ENCODE measurements at places on chromosomes 11 and 22. TPM values are rescaled to one million over a fixed set of nuclear protein-coding genes. Genes with fewer than 3 reads are reported as not detected.
A peak's percentile ranks its signal among the peaks of the same experiment; 100 is the strongest.

DNA sequence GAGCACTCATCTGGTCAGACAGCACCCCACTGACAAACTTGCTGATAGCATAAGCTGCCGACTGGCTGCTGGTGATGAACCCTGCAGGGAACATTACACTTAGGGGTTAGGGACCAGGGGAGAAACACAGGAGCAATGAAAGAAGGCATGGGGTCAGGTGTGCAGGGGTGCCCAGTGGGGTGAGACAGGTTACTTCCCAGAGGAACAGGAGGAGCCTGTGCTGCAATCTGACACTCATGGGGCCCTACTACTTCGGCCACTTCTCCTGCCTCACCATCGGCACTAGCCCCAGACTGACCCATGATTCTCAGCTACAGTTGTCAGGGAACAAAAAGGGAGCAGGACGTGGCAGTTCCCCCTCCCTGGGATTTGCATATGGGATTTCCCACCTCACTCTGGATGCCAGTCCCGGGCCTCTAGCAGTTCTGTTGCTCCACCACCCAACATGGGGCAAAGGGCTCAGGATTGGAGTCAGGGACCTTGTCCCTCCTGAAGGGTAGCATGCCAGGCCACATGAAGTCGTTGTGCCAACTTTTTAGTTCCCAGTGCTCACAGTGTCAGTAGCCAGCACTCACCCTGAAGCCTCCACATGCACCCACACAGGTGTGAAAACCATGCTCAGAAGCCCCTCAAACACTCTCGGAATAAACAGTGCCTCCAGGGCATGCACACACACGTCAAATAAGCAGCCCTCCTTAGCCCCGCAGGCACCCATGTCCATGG lies 2.2 kb downstream of the SLC37A4 start:
- DNase-seq: no peak

The TMEM126B gene
- 124 TPM for total RNA-seq

The KCNC1 gene
- 0.37 TPM for total RNA-seq

GRCh38 chr22:31107894-31108218 lies 488 bp upstream of the SELENOM start:
- DNase-seq: no peak

The SCO2 gene
- total RNA-seq: 4.9 TPM

DNA sequence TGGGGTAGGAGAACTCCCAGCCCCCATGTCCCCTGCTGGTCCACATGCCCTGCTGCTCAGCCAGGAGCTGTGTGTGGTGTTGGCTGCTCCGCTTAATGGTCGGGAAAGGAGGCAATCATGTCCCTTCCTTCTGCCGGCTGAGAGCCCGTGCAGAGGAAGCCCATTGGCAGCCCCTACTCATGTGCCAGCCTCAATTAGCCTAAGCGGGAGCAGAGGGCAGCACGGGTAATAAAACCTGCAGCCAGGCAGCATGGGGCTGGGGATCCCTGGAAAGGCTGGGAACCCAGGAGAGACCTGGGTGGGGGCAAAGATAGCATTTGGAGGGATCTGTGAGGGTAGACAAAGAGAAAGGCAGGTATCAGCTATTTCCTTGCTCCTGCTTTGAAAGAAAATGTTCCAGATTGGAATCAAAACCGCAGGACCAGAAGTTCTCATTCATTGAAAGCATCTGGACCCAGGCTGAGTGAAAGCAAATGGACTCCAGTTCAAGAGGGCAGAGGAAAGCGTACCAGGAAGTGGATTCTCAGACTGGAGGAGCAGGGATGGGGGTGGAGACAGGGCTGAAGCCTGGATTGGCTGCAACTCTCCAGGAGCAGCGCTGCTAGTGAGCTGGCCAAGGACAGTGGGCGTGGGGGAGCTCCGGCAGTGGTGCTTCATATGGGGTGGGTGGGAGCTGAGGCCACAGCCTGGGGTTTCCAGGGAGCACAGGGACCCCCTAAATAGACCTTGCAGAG lies 103.4 kb upstream of the NECTIN1 start:
- no peak for DNase-seq

DNA sequence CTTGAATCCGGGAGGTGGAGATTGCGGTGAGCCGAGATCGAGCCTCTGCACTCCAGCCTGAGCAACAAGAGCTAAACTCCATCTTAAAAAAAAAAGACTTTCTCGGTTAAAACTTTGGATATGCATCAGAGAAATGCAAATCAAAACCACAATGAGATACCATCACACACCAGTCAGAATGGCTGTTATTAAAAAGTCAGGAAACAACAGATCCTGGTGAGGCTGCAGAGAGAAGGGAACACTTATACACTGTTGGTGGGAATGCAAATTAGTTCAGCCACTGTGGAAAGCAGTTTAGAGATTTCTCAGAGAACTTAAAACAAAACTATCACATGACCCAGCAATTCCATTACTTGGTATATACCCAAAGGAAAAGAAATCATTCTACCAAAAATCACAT lies 619.4 kb upstream of the KIRREL3 start:
- DNase-seq: no peak

GRCh38 chr22:48883211-48883960 lies 944.3 kb downstream of the BRD1 start:
- no peak for DNase-seq

The OVCH2 gene
- total RNA-seq: 10.7 TPM

GRCh38 chr11:71518506-71519471 lies 8.3 kb upstream of the KRTAP5-7 start:
- no peak for DNase-seq

GRCh38 chr11:75315439-75315805 lies 36.0 kb downstream of the ARRB1 start:
- no peak for DNase-seq

GRCh38 chr11:134583397-134583990 lies 171.5 kb upstream of the B3GAT1 start:
- no peak for DNase-seq

- peak; percentile 13 for DNase-seq
Measured at GRCh38 chr22:46336119-46337078, 885 bp downstream of the TRMU start.

The RTCB gene
- total RNA-seq: 181 TPM

The TMEM223 gene
- total RNA-seq: 52.9 TPM

DNA sequence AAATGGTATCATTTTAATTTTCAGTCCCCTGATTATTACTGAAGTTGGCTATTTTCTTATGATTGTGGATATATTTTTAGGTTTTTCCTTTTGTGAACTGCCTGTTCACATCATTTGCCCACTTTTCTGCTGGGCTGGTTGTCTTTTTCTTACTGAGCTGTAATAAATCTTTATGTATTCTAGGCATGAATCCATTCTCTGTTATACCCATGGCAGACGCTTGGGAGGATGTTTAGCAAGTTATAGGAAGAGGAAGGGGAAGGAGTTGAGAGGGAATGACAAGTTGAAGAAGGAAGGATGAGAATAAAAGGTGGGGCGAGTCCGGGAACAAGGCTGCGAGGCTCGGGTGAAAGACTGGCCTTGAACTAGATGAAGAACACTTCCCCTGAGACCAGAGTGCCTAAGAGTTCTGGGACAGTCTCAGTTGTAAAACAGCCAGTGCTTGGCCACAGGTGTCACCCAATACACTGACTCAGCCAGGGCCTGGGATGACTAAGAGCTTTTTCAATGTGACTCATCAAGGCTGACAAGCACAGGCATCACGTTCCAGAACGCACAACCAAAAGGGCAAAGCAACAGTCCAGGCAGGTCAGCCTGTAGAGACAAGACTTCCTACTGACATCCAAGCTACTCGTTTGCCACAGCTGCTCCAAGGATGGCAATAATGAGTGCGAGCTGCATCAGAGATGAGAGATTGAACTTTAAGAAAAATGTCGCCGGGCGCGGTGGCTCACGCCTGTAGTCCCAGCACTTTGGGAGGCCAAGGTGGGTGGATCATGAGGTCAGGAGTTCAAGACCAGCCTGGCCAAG lies 35.2 kb downstream of the LRFN4 start:
- no peak for DNase-seq

The SMIM35 gene
- not detected for total RNA-seq

- no peak for DNase-seq
Measured at GRCh38 chr22:49418341-49418894, 409.3 kb downstream of the BRD1 start.

- no peak for DNase-seq
Measured at GRCh38 chr22:23219822-23220484, 39.6 kb downstream of the BCR start.

- DNase-seq: no peak
Measured at GRCh38 chr22:29330291-29330690, 14.8 kb upstream of the RASL10A start.

DNA sequence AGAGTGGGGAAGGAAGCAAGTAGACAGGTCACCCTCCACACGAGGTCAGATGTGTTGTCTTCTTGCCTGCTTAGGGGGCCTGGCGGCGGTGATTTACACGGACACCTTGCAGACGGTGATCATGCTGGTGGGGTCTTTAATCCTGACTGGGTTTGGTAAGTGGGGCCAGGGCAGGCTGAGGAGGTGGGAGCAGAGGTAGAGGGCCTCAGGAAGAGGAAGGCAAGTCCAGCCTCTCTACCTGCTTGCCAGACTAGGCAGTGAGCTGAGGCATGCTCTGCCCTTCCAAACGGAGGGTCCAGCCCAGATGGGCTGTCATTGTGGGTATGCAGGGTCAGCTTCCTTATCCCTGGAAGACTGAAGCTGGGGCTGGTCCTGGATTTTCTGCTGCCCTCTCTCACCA lies 39.9 kb downstream of the SLC5A1 start:
- DNase-seq: no peak

DNA sequence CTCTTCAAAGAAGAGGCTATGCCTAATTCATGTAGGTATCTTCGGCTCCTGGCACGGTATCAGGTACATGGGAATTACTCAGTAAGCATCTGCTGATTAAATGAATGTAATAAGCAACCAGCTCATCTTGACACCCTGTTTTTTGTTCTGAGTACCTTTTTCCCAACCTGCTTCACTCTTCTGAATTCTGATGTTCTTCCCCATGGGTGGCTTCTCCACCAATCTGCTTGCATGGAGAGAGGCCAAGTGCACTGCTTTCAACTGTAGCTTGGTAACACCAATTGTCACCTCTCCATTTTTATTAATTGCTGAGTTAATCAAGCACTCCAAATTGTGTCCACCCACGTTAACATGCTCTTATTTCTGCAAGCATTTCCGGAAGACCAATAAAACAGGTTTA lies 40.5 kb downstream of the LARGE1 start:
- peak; percentile 90 for DNase-seq

DNA sequence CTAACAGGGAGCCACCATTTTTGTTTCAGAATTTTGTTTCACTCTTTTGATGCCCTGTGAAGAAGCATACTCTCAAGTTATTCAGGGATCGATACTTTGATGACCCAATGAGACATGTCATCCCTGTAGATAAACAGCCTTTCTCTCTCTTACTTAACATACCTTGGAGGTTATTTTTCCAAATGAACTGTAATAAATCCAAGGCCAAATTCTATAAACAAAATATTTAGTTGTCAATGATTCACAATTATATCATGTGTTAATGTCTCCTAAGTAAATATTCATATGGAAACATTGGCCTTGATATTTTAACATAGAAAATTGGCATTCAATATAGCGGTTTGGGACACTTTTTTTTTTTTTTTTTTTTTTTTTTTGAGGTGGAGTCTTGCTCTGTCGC lies 97.5 kb downstream of the LUZP2 start:
- no peak for DNase-seq

DNA sequence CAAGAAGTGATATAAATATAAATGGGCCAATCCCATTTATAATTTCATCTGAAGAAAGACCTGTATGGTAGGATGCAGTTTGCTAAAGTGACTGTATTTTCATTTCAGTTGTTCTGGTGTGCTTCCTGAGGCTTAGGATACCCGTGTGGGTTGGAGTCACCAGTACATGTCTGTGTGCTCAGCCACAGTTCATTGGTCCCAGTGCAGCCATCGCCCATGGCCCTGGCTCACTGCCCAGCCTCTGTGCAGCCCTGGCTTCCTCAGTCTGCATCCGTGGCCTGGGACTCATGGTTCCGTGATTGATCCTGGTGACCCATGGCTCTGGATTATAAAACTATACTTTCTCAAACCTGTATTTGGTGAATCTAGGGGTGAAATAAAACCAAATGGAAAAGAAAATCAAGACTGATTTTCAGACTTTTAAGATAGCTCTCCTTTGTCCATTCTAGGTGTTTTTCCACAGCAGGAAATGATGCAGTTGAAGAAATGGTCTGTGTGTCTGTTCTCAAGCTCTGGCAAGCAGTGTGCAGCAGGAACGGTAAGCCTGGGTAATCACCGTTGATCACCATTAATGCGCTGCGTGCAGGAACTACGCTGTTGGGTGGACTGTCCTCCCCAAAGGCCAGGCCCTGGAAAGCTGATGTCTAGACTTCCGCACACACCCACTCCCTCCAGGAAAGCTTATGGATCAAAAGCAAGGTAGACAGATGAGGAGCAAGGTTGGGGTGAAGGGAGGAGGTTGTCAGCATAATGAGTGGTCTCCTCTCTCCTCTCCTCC lies 27.2 kb downstream of the TTC12 start:
- no peak for DNase-seq

The MAP6 gene
- 1.6 TPM for total RNA-seq

The GAB4 gene
- not detected for total RNA-seq

GRCh38 chr11:110162216-110162615 lies 69.0 kb downstream of the ZC3H12C start:
- DNase-seq: no peak

The DBX1 gene
- total RNA-seq: not detected

- no peak for DNase-seq
Measured at GRCh38 chr11:70710601-70711000, 312.3 kb downstream of the CTTN start.

GRCh38 chr11:126704096-126704495 lies 296.5 kb downstream of the KIRREL3 start:
- DNase-seq: no peak

The ALG9 gene
- total RNA-seq: 55.8 TPM

The GRK3 gene
- 6.8 TPM for total RNA-seq

- no peak for DNase-seq
Measured at GRCh38 chr22:31866918-31867317, 77.4 kb upstream of the YWHAH start.

The ARHGEF17 gene
- total RNA-seq: 19.9 TPM

GRCh38 chr22:41380993-41381328 lies 781 bp upstream of the TEF start:
- DNase-seq: peak; percentile 76

DNA sequence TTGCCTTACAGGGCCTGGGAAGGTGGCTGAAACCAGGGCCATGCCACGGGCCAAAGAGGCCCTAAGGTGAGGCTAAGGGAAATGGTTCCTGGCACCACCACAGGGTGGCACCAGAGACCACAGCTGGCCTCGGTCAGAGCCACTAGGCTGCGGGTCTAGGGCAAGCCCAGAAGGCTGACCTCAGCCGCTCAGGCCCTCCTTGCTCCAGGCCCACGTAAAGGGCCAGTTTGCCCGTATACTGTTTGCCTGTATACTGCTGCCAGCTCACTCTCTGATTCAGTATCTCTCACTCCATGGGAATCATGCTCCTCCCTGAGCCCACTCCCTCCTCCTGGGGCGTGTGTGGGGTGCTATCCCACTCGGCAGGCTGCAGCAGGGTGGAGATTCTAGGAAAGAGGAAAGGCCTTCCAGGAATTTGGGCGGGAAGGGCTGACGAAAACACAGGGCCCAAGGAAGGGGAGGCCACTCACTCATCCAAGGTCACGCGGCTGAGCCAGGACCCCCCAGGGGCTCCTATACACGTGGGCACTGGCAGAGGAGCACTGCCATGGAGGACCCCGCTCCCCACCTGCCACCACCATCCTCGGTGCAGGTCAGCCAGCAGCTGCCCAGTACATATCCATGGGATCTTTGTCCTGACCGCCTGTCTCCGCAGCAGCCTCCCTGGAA lies 62.4 kb downstream of the NECTIN1 start:
- DNase-seq: peak; percentile 87

GRCh38 chr11:31784611-31785010 lies 26.5 kb downstream of the PAX6 start:
- no peak for DNase-seq

- no peak for DNase-seq
Measured at GRCh38 chr22:27635852-27636251, 165.7 kb downstream of the MN1 start.
